ENCODE measurements at places on chromosomes 2 and 18. TPM values are rescaled to one million over a fixed set of nuclear protein-coding genes. Genes with fewer than 3 reads are reported as not detected.

The SMYD1 gene
- total RNA-seq: not detected

The NEB gene
- total RNA-seq: 0.12 TPM

The C2orf78 gene
- total RNA-seq: not detected

The CGREF1 gene
- 6.2 TPM for total RNA-seq

The CTAGE1 gene
- total RNA-seq: not detected

The C2orf81 gene
- total RNA-seq: 1.00 TPM

The NTSR2 gene
- total RNA-seq: not detected

The RAB27B gene
- 22.2 TPM for total RNA-seq

The ANKRD23 gene
- 2.0 TPM for total RNA-seq

The DUSP2 gene
- 2.3 TPM for total RNA-seq

The G6PC2 gene
- not detected for total RNA-seq

The FSHR gene
- not detected for total RNA-seq

The FHL2 gene
- 148 TPM for total RNA-seq

The SPTBN1 gene
- 243 TPM for total RNA-seq

The RSAD2 gene
- total RNA-seq: 1.5 TPM

The ANTXR1 gene
- total RNA-seq: 25.6 TPM

The REG1B gene
- total RNA-seq: not detected

The EGR4 gene
- total RNA-seq: not detected

The DSC3 gene
- 0.12 TPM for total RNA-seq

The CRYGD gene
- not detected for total RNA-seq

The AQP12B gene
- not detected for total RNA-seq

The DSG4 gene
- total RNA-seq: not detected

The COL4A4 gene
- total RNA-seq: 2.7 TPM

The NPHP1 gene
- total RNA-seq: 5.6 TPM

The MIB1 gene
- total RNA-seq: 82.9 TPM

The PXDN gene
- 102 TPM for total RNA-seq

The TRIM43 gene
- not detected for total RNA-seq

The TCF4 gene
- 68.4 TPM for total RNA-seq

The MYL12A gene
- total RNA-seq: 717 TPM

The ATP6V1C2 gene
- under 0.01 TPM for total RNA-seq

Measured in uterine smooth muscle cell (primary cell).